ENCODE measurements at places on chromosomes 7 and 10.

GRCh38 chr7:150339409-150339809, 2.0 kb downstream of the RARRES2 start:
- DNase-seq, result no peak

- no peak for DNase-seq
These were observed 15.6 kb upstream of the LRRC17 start for GRCh38 chr7:102897211-102897631.

GRCh38 chr10:59340285-59340684, 22.1 kb downstream of the FAM13C start:
- no peak for DNase-seq

DNA sequence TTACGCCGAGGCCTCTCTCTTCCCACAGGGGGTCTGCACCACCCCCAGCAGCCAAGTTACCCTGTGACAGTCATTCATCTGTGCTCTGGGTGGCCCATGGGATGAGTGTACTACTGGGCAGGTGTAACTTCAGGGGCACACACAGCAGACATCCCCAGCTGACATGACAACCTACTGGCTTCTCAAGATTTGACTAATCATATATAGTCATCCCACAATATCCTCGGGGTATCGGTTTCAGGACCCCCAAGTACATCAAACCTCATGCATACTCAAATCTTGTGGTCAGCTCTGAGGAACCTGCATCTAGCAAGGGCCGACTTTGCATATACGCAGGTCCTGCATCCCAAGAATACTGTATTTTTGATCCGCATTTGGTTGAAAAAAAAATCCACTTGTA, 336.9 kb upstream of the C7orf33 start:
- DNase-seq, result no peak

DNA sequence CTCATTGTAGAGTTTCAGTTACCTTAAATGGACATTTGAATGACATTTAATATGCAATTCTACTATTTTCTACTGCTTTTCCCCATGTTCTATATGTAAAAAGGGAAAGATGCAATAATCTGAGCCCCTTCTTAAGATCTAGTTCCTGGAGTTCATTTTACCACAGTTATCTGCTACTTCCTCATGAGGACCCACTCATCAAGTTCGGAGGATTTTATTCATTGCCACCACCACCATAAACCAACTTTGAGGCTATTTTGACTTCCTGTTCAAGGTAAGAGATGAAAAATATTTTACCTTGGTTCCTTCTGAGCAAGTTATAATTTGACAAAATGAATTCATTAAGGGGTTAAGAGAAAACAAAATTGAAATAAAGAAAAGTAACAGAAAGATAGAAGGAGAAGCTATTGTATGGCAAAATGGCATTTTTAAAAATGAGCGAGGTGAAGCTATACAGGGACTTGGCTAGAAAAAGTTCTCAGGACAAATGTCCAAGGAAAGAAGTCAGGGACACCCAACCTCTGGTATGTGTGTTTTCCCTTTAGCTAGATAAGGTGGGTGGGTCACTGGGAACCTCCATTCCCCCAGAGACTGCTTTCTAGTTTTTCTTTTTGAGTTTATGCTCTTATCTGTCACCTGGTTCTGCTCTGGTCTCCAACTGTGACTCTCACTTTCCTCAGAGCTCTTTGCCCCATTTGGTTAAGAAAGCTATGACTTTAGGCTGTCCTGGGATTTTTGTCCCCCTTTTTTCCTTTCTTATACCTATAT, 14.9 kb upstream of the FAM3C start:
- DNase-seq, result no peak

- DNase-seq, result no peak
These were observed 78.5 kb upstream of the CTTNBP2 start for GRCh38 chr7:117951691-117952280.

GRCh38 chr10:66862687-66863258, 63.1 kb upstream of the LRRTM3 start:
- DNase-seq, result no peak

GRCh38 chr10:54525816-54526215, 275.2 kb downstream of the PCDH15 start:
- no peak for DNase-seq

GRCh38 chr10:43215758-43216455, 51.0 kb downstream of the RASGEF1A start:
- no peak for DNase-seq

DNA sequence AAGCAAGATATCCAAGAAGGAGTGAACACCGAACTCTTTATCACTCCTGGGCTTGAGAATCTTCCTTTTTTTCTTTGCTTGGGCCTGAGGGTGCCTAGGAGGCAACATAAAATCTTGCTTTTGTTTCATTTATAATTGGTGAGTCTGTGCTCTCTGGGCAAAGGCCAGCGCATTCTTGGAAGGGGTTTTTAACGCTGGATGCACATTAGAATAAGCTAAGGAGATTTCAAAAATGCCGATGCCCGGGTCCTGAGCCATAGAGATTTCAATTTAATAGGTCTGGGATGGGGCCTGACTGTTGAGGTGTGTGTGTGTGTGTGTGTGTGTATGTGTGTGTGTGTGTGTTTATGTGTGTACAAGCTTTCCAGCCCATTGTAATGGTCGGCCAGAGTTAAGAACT, 62.0 kb upstream of the SORCS3 start:
- no peak for DNase-seq

- DNase-seq, result no peak
These were observed 244.7 kb upstream of the RHOBTB1 start for GRCh38 chr10:61188691-61189090.

DNA sequence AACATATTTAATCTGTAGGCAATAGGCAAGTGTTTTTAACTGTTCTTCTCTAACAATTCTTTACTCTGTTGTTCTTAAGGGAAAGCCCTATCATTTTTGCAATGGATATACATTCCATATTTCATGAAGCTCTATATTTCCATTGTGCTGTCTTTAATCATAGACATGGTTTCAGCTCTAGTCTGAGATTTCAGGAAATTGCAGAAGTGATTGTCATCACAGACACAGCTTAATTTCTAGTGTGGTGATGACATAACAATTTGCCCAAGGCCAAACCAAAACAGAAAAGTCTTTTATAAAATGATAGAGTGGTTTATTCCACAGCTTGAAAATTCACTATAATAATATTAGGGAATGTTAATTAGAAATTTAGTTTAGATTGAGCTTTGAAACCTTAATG, 494.1 kb upstream of the SEMA3A start:
- DNase-seq, result no peak

DNA sequence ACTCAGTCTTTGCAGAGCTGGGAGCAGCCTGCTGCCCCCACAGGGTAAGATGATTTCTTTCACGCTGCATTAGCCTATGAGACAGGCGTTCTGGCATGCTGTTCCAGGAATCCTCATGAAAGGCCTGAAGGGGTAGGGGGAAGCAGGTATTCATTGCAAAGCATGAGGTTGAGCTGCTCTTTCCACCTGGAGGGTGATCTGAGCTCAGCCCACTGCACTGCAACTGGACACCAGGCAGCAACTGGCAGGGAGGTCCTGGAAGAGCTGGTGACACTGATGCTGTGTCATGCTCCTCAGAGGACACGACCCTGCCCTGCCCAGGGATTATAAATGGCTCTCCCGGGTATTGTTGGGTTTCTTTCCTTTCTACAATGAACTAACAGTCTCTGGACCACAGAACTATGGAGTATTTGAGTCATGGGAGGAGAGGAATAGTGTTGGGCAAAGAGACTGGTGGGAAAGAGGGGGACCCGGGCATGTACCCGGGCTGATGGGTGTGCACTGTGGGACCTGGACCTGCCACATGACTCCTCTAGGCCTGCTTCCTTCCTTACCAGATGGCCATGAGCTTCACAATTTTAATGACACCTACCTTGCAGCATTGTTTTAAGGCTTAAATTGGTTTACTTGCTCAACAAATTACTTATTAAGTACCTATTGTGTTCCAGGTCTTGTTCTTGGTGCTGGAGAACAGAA, 24.3 kb downstream of the SLC25A28 start:
- no peak for DNase-seq

- DNase-seq, result no peak
These were observed 1.5 kb downstream of the C1QL3 start for GRCh38 chr10:16519908-16520861.

- DNase-seq, result no peak
These were observed 138.1 kb upstream of the UNC5B start for GRCh38 chr10:71074176-71074755.

- DNase-seq, result no peak
These were observed 127.8 kb downstream of the PTPN20 start for GRCh38 chr10:47038881-47039561.

DNA sequence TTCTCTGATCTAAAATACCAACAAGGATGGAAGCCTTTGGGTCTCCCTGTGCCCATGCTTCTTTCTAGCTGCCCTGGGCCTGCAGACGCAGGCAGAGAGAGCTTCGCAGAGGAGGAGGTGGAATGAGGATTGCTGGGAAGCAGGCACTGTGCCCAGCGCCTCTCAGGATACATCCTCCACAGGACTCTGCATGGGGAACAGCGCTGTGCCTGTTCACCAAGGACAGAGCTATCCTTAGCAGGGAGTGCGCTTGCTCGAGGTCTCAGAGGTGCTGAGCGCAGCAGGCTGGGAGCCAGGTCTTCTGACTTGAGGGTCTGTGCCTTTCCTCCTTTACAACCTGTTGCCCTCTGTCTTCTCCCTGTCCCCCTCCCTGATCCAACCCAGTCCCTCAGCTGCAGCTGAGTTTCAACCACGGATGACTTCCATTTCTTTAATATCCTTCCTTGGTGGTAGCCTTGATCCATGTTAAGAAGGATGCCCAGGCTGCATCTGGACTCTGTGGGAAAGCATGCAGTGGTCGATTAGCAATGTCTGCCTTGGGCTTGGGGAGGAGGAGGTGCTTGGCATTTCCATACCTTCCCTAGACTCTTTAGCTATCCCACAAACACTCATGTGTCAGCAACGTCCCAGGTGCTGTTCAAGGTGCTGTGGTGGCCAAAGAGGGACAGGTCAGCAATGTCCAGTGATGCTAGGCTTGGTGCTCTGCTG, 219.6 kb upstream of the GPR26 start:
- no peak for DNase-seq

GRCh38 chr7:77316219-77316978, 99.8 kb downstream of the GSAP start:
- no peak for DNase-seq

DNA sequence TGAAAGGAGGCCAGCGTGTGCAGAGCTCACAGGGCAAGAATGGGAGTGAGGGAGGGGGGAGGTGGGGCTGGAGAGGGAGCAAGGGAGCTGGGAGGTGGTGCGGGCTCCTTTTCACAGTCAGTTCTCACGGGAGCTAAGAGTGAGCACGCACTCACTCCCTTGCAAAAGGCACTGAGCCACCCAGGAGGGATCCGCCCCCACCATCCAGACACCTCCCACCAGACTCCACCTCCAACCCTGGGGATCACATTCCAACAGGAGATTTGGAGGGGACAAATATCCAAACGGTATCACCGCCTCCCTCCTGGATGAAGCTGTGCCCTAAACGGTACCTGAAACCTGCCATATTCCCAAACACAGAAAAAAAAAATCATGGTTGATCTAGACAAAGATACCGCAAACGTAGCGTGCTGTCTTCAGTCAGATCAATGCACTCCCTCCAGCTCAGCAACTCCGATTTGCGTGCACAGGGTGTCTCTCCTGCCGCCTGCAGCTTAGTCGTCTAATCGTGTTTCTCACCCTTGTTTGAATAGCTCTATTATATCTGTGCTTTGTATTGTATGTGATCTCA, 20.3 kb upstream of the PRKAG2 start:
- DNase-seq, result no peak

DNA sequence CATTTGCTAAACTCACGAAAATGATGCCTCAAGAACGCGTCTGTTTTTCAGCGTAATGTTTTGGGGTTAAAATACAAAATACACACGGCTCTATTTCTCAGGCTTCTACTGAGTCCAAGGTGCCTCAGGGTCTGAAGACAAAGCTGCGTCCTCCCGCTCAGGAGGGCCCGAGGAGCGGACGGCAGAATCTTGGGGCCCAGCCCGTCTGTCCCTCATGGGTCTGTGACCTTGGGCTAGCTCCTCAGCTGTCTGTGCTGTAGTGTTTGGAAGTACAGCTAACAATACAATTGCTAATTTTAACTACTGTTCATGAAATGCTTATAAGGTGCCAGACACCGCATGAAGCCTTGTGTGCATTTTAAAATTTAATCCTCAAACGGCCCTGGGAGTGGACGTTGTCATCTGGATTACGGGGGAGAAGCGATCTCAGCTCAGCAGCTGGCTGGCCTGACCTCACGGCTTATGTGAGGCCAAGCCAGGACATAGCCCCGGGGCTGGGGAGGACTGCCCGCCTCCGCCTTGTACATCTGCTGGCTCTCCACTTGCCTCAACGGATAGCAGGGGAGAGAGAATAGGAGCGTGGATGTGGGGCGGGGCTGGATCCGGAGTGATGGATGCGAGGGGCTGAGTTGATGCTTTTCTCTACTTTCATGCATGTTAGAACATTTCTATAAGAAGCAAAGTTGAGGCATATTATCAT, 357.4 kb downstream of the GLRX3 start:
- DNase-seq, result no peak

- DNase-seq, result no peak
These were observed 6.9 kb upstream of the MINDY4 start for GRCh38 chr7:30764030-30764975.

DNA sequence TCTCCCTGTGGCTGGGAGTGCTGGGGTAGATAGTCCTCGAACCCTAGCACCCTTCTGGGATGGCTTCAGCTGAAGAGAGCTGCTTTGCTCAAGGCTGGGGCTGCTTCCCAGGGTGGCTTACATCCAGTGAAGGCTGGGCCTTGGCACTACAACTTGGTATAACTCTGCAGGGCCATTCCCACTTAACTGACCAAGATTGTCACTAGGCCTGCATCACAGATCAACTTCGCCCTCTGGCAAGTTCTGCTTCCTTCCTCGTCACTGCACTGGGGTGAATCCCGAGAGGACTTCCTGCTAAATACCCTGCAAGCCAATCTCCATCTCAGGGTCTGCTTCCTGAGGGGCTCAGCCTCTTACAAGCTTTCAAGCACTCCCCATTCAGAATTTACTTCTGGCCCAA, 195.2 kb downstream of the DOCK4 start:
- DNase-seq, result no peak

DNA sequence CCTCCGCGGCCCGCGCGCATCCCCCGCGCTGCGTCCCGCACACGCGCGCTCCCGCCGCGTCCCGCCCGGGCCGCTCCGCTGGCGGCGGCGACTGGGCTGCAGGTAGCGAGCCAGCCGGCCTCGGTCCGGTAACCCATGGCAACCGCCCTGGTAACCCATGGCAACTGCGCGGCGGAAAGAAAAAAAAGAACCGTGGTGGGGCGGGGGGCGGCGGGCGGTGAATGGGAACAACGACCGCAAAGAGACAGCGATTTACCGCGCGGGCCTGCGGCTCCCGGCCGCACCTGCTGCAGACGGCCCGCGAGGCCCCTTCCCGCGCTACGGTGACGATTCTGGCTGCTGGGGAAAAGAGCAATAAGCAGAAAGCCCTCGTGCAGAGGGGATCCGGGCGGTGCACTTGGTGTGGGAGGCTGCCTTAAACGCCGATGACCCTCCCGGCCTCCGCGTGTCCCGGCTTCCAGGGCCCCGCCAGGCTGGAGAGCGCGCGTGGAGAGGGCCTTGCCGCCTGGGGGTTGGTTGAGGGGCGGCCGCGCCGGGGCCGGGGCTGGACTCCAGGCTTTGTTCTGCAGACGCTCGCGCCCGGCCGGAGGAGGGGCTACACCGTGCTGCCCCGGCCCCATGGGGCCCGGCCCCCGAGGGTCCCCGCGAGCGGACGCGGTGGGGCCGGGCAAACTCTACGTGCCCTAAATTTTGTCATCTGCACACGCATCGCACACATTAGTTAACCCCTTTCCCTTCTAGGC, 84.7 kb downstream of the SNX10 start:
- peak; percentile 31 for DNase-seq

- DNase-seq, result no peak
These were observed 129.0 kb downstream of the MARCHF5 start for GRCh38 chr10:92419740-92420545.
